Thoracic aorta (tissue), 2 donors: ENCODE measurements at places on chromosomes 2 and 18. TPM values are rescaled to one million over a fixed set of nuclear protein-coding genes. Genes with fewer than 3 reads are reported as not detected.

GRCh38 chr2:73987109-73987947 lies 2.6 kb downstream of the TET3 start:
- DNase-seq = no peak

DNA sequence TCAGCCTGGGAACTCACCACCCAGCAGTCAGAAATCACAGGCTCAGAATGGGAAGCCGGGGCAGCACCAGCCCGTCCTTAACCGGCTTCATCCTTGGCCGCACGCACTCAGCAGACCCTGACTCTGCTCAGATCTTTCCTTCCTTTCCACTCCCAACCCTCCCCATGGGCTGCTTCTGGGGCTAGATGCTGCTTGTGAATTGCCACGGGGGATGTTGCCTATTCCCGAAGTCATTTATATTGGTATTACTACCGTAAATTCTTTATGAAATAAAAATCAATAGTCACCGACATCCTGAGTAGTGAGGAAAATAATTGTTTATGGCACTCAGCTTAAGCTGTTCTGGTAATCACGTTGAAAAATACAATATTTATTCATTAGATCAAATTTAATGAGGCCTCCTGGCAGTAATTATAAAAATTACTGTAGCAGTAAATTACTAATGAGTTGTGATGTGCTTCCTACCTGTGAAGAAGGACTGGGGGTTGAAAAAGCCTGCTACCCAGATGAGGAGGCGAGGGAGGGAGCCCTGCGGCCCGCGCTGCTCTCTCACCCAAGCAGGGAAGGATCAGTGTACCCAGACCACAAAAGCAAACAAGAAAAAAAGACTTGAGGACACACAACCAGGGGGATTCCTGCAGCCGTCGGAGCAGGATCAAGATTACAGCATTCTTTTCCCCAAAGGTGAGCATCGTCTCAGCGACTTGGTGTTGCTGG lies 31.5 kb downstream of the CDCA7 start:
- DNase-seq = no peak

- DNase-seq = no peak
Observed at GRCh38 chr2:224210286-224211180, 171.4 kb upstream of the SERPINE2 start.

- no peak for DNase-seq
Observed at GRCh38 chr2:39523308-39524044, 86.4 kb upstream of the MAP4K3 start.

- DNase-seq = no peak
Observed at GRCh38 chr2:238094438-238095022, 5.6 kb upstream of the ESPNL start.

- no peak for DNase-seq
Observed at GRCh38 chr2:32264422-32265105, at the start of gene NLRC4. NLRC4 (minus strand) TSS chr2:32264886; CDS start chr2:32256775, 8,111 bp downstream.

DNA sequence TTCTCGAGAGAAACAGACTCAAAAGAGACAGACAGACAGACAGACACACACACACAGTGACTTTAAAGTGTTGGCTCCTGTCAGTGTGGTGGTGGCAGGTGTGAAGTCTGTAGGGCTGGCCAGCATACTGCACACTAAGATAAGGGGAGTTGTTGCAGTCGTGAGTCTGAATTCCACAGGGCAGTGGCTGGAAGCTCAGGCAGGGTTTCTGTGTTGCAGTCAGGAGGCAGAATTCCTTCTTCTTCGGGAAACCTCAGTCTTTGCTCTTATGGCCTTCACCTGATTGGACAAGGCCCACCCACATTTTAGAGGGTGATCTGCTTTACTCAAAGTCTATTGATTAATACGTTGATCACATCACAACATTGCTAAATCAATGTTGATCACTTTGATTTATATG lies 478.4 kb upstream of the HS6ST1 start:
- no peak for DNase-seq

DNA sequence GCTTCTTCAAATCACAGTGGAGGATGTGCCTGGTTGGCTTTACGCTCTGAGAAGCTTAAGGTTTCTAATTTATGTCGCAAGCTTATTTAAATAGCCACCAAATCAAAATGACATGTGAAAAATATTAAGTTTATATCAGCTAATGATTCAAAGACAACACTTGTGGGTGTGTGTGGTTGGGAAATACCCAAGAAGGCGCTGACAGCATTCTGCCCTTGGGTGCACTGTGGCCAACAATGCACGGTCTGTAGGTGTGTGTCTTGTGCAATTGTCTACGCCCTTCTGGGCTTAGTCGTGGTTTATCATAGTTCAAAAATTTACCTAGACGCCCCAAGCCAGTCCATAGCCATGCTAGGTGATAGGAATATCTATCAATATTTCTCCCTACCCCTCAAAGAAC lies 60.9 kb downstream of the KCTD1 start:
- DNase-seq = no peak

GRCh38 chr18:67265464-67266245 lies 250.9 kb downstream of the DSEL start:
- DNase-seq = no peak

DNA sequence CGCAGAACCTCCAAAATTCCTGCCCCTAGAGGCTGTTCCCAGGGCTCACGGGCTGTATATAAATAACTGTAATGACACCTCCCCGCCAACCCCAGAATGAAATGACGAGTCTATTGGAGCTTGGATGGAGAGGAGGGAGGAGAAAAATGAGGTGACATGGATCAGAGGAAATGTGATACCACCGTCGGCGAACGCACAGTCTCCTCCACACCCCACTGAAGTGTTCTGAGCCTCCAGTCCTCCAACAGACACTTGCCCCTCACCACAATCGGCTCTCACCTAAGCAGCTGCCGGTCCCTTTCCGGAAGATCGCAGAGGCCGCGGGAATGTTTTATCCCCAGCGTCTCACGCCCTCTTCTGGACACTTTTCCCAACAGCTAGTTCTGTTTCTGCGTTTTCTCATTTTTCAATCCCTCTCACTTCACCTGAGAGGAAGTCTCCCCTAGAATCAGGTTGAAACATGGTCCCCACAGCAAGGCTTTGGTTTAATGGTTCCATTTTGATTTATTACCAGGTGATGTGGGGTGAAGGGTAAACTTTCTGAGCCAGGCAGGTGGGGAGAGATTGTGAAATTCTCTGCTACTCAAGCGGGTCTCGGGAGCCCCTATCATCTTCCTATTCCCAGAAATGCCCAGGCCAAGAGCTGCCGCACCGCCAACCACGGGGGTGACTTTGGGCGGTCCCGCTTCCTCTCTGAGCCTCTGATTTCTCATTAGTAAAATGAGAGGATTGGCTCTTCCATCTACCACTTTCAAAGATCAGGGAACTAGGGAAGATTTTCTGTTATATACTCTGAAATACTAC lies 9.1 kb upstream of the MYO5B start:
- no peak for DNase-seq

DNA sequence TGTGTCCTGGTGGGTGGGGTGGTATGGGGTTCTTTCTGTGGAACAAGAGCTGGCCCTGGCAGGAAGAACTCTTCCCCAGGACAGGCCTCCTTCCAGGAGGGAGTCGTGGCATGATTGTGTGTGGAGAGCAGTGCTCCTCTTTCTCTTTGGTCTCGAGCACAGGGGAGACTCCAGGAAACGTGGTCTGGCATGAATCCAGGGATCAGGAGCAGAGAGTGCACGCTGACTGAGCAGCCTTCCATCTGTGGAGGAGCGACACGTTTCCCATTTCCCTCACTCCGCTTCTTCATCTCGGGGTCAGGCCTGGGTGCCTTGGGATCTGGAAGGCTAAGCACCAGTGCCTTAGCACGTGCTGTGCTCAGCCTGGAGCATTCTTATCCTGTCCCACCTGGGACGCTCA lies 132.0 kb upstream of the HDAC4 start:
- DNase-seq = no peak

GRCh38 chr2:131148426-131148825 lies 43.3 kb downstream of the PLEKHB2 start:
- DNase-seq = no peak

DNA sequence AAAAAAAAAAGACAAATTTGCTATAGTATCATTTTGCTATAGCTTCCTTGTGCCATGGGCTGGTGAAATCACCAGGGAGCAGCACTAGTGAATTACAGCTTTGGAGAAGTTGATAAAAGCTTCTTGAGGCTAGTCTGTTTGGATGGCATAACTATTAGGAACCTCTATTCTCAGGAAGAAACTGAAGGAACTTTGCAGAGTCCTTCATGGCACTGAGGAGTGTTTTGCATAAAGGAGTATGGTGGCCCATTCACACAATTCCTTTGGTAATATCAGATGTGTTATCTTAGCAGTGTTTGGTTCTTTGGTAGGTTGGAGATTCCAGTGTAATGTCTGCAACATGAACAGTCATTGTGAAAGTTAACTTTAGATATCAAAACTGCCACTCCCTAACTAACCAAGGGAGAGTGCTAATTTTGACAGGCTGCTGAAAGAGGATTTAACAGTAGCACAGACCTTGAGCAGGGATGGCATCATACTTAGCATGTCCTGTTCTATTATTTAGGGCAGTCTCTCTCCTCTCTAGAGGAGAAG lies 76.6 kb upstream of the ZFP36L2 start:
- DNase-seq = no peak

- no peak for DNase-seq
Observed at GRCh38 chr2:149735237-149735958, 147.8 kb upstream of the MMADHC start.

- no peak for DNase-seq
Observed at GRCh38 chr2:949384-950079, 1.1 kb upstream of the SNTG2 start.

GRCh38 chr2:110667071-110667470 lies 10.8 kb downstream of the BUB1 start:
- DNase-seq = no peak

GRCh38 chr18:79382681-79383387 lies 12.9 kb upstream of the NFATC1 start:
- no peak for DNase-seq

DNA sequence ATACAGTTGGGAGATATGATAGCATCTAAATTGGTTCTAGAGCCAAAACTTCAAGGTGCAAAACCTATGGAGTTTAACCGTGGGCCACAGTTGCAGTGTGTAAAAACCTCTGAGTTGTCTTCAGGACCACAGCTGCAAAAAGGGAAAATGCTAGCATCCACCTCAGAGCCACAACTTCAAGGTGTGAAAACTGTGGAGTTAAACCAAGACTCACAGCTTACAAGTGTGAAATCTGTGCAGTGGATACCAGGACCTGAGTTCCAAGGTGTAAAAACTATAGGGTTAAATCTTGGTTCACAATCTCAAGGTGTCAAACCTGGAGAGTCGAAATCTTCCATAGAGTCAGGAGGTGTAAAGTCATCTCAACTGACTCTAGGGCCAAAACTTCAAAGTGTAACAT lies 10.4 kb upstream of the ZNF512 start:
- DNase-seq = no peak

GRCh38 chr2:7972670-7973069 lies 709.2 kb upstream of the ID2 start:
- DNase-seq = no peak

GRCh38 chr2:105573490-105573889 lies 171.2 kb upstream of the NCK2 start:
- DNase-seq = no peak

GRCh38 chr2:216619411-216620393 lies 13.5 kb upstream of the IGFBP2 start:
- no peak for DNase-seq

- no peak for DNase-seq
Observed at GRCh38 chr2:219426534-219427136, 8.0 kb upstream of the SPEG start.

DNA sequence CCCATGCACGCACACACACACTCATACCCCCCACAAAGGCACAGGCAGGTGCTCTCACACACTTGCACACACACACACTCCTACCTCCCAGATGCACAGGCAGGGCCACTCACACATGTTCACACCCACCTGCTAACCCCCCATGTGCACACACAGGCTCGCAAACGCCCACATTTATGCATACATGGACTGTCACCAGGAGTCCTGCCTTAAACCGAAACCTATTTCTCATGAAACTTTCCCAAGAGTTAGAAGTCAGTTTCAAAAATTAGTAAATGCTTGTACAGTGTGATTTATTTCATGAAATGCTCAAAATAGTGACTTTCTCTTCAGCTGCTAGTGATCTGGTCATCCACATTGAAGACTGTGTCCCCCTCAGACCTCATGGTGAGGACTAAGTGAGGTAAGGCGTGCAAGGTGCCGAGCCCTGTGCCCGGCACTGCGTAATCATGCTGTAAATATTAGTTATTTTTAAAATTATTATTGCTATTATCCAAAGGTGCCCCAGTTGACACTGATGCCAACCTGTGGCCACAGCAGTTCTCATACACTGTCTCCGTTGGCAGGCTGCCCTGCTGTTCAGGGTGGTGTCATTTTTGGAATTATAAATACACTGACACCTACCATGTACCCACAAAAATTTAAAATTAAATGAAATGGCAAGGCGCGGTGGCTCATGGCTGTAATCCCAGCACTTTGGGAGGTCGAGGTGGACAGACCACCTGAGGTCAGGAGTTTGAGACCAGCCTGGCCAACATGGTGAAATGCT lies 12.4 kb downstream of the CNNM4 start:
- no peak for DNase-seq

The RIT2 gene
- not detected for total RNA-seq

The ZNF407 gene
- total RNA-seq = 18.7 TPM

The GPBAR1 gene
- total RNA-seq = 3.5 TPM

The SF3B1 gene
- total RNA-seq = 259 TPM

The ZNF519 gene
- 1.7 TPM for total RNA-seq

The MYO3B gene
- not detected for total RNA-seq

The CD8A gene
- total RNA-seq = 3.4 TPM

The PPIL3 gene
- 25.5 TPM for total RNA-seq

The SOX11 gene
- total RNA-seq = not detected

The DCDC2C gene
- 6.6 TPM for total RNA-seq

The XDH gene
- total RNA-seq = not detected

The LRP2 gene
- total RNA-seq = 0.07 TPM

The KCNG3 gene
- not detected for total RNA-seq

The ALK gene
- total RNA-seq = 2.0 TPM
